Aorta (tissue), 5 donors: ENCODE measurements at places on chromosomes 2 and 18.
A peak's percentile ranks its signal among the peaks of the same experiment; 100 is the strongest.

- DNase-seq = no peak
Measured at GRCh38 chr2:113064898-113065297, 2.9 kb upstream of the IL1F10 start.

- DNase-seq = peak; percentile 4
Measured at GRCh38 chr2:20433249-20433648, 13.6 kb upstream of the RHOB start.

DNA sequence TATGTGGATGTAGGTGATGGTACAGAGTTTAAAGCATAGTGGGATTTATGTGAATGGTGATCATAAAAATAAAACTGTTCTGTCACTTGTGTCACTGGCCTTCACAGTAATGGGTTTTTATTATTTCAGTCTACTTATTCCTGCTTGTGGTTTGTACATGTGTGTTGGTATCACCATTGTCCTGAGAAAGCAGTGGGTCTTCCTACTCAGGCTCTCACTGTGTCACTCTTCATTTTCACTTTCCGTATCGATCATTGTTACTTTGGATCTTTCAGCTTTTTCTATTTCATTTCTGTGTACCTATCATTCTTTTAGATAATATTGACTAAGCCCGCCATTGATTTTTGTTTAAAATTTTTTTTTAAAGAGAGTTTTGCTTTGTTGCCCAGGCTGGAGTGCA lies 7.4 kb downstream of the MRPL30 start:
- no peak for DNase-seq

GRCh38 chr2:190534310-190535120 lies at the start of gene NEMP2:
Gene NEMP2, minus strand, starts transcription at chr2:190534722. Its CDS starts 67 bp downstream, at chr2:190534655.
- peak; percentile 84 for DNase-seq

DNA sequence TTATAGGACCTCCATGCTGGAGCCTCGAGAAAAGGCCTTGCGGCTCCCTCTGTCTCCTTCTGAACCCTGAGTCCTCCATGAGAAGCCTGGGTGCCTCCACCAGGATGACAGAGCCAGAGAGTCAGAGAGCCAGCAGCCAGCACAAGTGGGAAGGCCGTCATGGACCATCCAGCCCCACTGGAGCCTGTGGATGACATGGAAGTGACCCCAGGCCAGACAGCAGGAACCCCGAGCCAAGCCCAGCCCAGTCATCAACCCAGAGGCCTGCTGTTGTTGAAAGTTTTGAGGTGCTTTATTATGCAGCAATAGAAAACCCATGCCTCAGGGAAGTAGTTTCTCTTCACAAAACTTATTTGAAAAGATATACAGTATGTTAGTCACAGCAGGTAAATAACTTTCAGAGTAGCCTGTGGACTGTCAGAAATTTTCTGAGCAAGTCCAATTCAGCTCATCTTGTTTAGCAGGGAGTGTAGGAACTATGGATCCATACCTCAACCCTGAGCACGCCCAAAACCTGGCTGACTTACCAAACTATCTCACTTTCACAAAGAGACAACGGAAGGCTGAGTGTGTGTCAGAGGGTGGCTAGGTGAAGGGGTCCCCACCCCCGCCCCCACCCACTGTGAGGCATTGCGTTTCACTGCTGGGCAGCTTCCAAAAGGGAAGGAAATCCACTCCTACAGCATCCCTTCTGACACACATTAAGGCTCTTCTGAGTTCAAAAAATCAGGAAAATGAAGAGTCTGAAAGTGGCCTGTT lies 79.9 kb upstream of the NDUFV2 start:
- no peak for DNase-seq

GRCh38 chr2:149808556-149808955 lies 221.0 kb upstream of the MMADHC start:
- DNase-seq = no peak

GRCh38 chr2:177427316-177427715 lies 34.7 kb downstream of the AGPS start:
- no peak for DNase-seq

DNA sequence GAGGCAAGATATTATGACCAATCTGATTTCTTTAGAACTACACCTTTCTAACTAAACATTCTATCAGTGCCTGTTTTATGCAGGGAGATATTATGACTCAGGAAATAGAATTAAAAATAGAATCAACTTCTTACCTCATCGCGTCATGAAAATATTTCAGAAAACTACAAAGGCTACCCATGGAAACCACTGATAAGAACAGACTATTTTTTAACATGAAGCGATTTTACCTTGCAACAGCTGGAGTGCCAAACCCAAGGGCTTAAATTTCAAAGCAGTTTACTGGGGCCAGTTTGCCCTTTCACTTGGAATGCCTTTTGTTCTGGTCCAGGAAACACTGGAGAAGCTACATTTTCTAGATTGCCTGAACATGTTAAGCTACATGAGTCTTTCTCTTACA lies 304.8 kb upstream of the CCDC68 start:
- no peak for DNase-seq

GRCh38 chr2:207871506-207871905 lies 101.8 kb upstream of the FZD5 start:
- DNase-seq = no peak

GRCh38 chr2:221518201-221518934 lies 53.7 kb downstream of the EPHA4 start:
- no peak for DNase-seq
